ENCODE measurements at places on chromosomes 5 and 9. TPM values are rescaled to one million over a fixed set of nuclear protein-coding genes. Genes with fewer than 3 reads are reported as not detected.

SPATA9 gene
- total RNA-seq, result 0.13 TPM

IDNK gene
- total RNA-seq, result 5.8 TPM

ATOSB gene
- total RNA-seq, result 6.0 TPM

- DNase-seq, result peak; percentile 51
These were observed 5.3 kb upstream of the DAB2IP start for GRCh38 chr9:121645853-121646807.

DNA sequence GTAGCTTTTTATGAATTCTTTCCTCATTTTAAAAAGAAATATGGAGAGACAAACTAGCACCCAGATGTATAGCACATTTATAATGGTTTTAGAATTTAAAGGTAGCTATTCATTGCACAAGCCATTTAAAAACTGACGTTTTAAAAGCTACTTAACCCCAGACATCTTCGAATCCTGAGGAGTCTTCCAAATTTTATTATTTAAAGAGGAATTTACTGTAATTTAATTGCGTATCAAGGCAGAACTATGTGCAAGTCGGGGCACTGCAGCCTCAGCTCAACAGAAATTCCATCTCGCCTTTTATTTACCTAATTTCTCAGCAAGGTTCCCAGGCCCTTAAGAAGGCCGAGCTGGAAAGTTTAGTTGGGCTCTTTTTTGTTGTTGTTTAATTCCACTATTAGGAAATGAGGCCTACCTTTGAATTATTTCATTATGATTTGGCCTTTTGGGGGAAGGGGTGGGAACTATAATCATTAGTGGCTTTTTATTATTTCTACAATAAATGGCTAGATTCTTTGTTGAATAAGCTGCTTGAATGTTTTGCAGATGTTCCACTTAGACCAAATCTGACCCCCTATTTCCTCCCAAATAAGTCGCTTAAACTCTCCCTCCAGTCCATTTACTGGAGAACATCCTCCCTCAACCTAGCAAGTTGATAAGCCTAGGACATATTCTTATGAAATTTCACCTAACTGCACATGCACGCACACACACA is 20.2 kb downstream of the NR2F1 start:
- DNase-seq, result no peak

GRCh38 chr9:117355542-117355941 is 59.3 kb downstream of the ASTN2 start:
- no peak for DNase-seq

GRCh38 chr5:139124774-139125520 is 73.2 kb downstream of the SIL1 start:
- DNase-seq, result no peak

GRCh38 chr9:131593091-131593820 is 47.9 kb downstream of the PRRT1B start:
- no peak for DNase-seq

- DNase-seq, result no peak
These were observed 129.9 kb upstream of the RPS23 start for GRCh38 chr5:82408033-82408432.

GRCh38 chr5:125848751-125849150 is 574.5 kb upstream of the GRAMD2B start:
- no peak for DNase-seq

- DNase-seq, result peak; percentile 32
These were observed 39.5 kb downstream of the CD180 start for GRCh38 chr5:67156976-67157583.

GRCh38 chr9:125650271-125650737 is 56.7 kb downstream of the MAPKAP1 start:
- no peak for DNase-seq

- DNase-seq, result no peak
These were observed 8.0 kb upstream of the PALM2AKAP2 start for GRCh38 chr9:109771796-109772531.

All from dermis microvascular lymphatic vessel endothelial cell (primary cell).